RWPE2 (cell line): ENCODE measurements at places on chromosomes 13 and 19.

DNA sequence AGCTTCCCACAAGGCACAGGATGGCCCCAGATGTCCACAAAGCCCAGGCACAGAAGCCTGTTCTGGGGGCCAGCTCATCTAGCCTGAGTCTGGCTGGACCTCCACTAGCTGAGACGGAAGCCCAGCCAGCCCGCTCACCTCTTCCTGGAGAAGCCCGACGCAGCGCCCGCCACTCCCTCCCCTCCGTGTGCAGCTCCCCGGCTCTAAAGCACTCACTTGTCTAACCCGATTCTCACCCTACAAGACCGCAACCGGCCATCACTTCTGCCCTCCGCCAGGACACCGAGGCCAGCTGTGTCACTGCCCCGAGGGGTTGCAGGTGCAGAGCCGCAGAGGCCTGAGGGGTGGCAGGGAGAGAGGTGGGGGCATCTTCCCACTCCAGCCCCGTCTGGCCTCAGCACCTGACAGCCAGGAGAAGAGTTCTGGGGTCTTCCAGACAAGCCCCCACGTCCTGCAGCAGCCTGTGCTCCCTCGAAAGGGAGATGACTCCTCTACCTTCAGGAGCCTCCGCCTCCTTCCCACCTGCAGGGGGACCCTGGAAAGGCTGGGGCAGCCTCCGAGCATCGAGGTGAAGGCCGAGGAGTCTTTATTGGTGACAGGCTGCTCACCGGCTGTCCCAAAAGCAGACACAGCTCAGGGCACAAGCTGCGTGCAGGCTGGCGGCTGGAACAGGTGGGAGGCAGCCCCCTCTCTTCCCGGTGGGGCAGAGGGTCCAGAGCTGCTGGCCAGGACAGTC, 5.9 kb upstream of the DIRAS1 start:
- DNase-seq: no peak

DNA sequence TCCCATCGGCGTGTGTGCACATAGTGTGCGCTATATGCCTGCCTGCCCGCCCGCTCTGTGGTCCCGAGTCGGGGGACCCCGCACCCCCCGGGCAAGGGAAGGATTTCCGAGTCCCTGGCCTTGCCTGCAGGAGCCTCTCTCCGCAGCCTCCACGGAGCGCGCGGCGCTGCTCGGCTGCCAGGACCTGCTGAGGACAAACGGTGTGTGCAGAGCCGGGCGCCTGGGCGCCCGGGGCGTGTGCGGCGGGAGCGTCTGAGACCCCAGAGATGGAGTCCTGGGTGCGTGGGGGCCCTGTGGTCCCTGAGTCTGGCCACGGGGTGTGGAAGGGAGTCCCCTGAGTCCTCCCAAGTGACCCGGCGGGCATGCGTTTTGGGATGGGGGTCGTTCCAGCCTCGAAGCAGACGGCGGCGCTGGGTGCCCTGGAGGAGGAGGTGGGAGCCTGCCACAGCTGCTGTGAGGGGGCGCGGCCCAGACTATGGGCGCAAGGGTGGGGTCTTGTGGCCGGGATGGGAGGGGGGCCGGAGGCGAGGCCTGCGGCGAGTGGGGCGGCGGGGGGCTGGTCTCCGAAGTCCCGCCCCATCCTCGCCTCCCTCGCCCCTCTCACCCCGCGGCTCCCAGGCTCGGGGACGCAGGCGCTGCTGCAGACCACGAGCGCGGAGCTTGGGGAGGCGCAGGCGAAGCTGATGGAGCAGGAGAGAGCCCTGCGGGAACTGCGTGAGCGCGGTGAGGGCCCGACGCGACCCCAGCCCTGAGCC, 25.3 kb downstream of the CLEC4M start:
- DNase-seq: no peak

DNA sequence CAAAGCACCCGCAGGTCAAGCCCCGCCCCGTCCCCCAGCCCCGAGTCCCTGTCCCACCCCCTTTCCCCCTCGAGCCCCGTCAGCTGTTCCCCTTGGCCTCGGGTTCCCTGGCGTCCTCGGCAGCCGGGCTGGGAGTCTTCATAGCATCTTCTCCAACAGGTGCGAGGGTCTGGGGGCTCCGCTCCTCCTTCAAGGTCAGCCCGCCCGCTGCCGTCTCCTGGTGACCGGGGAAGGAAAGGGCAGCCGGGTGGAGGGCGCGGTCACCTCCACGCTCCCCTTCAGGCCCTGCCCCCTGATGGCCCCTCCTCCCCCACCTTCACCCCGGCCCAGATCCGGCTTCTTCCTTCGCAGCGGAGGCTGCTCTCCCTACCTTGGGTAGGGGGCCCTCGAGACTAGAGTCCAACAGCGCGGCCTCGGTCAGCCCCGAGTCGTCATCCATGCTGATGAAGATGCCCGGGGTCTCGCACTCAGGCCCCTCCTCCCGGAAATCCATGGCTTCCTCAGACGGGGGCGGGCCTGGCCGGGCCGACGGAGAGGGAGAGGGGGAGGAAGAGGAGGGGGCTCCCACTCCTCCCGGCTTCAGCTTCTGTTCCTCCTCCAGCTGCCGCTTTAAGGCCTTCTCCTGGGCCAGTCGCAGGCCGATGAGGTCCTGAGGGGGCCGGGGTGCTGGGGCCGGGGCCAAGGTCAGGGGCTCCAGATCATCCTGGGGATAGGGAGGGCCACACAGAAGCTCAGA, 541 bp upstream of the RSPH6A start:
- no peak for DNase-seq

- DNase-seq: no peak
Observed at GRCh38 chr13:21800837-21801616, 130.2 kb downstream of the FGF9 start.

DNA sequence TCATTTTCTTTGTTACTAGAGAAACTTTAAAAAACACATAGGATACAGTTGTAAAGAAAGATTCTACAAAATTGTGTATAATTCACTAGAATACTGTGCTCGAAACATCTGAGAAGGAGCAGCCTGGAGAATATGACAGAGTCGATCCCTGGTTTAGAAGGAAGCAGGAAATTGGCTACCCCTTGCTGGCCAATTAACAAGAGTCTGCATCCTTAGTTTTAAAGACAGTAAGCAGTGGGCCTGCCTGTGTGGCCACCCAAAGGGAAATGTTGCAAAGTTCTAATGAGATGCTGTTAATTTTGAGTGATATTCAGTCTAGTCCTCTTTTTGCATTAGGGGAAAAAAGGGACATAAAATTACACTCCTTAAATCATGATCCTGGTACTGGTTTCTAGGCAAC, 988.6 kb downstream of the PCDH17 start:
- no peak for DNase-seq

GRCh38 chr13:82766732-82767321, 1115.4 kb downstream of the SLITRK1 start:
- no peak for DNase-seq

DNA sequence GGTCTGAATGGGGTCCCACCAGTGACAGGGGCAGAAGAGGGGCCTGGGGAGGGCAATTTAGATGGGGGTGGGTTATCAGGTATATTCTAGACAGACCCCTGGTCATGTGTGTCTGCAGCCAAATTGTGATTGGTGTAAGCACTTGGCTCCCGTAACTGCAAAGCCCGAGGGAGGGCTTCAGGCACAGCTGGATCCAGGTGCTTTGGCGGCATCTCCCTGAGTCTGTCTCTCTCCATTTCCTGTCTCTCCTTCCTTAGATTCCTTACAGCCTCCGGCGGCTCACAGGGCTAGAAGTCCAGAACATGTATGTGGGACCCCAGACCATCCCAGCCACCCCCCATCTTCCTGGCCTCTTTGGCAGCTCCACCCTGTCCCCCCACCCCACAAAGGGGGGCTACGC, 31.4 kb downstream of the DHX34 start:
- no peak for DNase-seq

GRCh38 chr13:43432958-43433357, 353.8 kb downstream of the ENOX1 start:
- no peak for DNase-seq

DNA sequence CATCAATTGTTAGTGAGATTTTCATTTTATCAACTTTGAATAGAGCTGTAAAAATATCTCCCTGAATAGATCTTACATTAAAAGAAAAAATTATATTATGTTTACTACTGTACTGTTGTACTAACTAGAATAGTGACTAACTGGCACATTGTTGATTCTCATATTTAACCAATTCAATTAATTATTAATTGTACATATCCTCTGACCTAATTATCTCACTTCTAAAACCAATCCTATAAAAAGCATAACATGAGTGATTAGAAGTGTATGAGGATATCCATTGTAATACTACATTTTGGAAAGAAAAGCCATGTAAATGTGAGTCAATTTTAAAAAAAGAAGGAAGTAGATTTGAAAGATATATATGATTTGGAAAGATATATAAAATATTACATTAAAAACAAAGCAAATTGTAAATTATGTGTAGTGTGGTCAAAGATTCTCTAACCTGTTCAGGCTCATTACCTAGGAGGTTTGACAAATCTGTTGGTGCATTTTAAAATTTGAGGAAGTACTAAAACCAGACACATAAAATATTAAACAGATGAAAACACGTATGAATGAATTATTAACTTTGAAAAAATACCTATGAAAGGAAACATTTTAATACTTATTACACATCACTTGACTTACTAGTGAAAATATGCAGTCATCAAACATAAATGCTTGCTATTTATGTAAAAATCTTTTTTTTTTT, 829.8 kb upstream of the SLC10A2 start:
- DNase-seq: no peak

GRCh38 chr13:74623761-74624160, 489.6 kb upstream of the KLF12 start:
- DNase-seq: no peak

- DNase-seq: no peak
Observed at GRCh38 chr19:16113727-16114126, 2.0 kb downstream of the RAB8A start.

GRCh38 chr19:40252395-40252794, 25.9 kb upstream of the CCNP start:
- no peak for DNase-seq

GRCh38 chr13:29702912-29703351, 107.4 kb upstream of the SLC7A1 start:
- DNase-seq: peak; percentile 76

GRCh38 chr13:57858376-57858775, 226.8 kb downstream of the PCDH17 start:
- no peak for DNase-seq

DNA sequence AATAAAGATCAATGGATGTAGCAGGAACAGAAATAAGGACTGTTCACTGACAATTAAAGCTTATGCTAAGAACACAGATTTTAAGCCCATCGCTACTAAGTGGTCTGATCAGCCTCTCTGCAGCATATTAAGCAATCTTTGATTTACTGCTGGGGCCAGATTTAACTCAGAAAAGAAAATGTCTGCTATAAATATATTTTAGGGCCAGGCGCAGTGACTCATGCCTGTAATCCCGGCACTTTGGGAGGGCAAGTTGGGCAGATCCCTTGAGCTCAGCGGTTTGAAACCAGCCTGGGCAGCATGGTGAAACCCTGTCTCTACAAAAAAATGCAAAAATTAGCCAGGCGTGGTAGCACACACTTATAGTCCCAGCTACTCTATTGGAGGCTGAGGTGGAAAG, 43.0 kb downstream of the METTL21C start:
- no peak for DNase-seq

DNA sequence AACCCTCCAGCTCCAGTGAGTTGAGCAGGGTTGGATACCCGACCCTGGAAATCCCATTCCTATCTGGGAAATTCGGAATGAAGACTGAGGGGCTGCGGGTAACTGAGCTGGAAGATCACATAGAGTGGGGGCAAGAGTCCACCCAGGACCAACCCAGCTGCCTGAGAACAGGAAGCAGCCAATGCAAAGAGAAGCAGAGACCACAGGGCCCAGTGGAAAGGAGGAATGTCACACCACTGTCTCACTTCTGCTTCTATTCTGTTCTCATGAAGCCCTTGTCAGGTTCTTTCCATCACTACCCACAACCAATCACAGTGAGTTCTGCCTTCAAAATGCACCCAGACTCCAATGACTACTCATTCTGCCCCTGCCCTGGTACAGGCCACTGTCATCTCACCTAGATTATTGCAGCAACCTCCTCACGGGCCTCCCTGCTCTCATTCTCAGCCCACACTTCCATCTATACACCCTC, 15.3 kb downstream of the DYRK1B start:
- peak; percentile 6 for DNase-seq

GRCh38 chr19:38417146-38417543, 8.9 kb downstream of the RASGRP4 start:
- no peak for DNase-seq

DNA sequence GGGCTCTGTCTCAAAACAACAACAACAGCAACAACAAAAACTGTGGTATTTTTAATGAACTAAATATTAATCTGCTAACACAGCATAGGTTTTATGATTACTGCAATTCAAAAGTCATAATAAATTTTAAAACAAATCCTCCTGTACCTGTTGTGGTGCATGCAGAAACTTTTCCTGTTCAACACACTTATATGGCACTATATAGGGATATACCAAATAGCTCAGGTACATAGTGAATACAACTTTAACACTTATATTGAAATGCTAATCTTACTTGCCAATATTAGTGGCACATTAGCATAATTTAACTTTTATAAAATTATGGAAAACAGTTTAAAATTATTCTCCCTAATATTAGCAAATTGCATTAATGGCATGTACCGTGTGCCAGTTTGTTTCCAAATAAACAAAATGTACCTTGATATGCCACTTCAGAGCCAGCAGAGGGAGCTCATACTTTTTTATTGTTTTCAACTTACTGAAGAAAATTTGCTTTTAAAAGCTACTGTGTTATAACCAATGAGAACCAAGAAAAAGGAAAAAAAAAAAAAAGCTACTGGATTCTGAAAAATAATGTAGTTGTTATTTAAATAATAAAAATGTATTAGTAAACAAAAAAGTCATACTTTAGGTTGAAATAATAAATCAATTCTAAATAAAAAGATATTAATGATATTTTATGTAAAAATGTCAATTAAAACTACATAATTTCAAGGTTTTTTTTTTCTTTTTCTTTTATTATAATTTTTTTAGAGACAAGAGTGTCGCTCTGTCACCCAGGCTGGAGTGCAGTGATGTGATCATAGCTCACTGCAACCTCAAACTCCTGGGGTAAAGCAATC, 18.0 kb upstream of the RBM26 start:
- no peak for DNase-seq

DNA sequence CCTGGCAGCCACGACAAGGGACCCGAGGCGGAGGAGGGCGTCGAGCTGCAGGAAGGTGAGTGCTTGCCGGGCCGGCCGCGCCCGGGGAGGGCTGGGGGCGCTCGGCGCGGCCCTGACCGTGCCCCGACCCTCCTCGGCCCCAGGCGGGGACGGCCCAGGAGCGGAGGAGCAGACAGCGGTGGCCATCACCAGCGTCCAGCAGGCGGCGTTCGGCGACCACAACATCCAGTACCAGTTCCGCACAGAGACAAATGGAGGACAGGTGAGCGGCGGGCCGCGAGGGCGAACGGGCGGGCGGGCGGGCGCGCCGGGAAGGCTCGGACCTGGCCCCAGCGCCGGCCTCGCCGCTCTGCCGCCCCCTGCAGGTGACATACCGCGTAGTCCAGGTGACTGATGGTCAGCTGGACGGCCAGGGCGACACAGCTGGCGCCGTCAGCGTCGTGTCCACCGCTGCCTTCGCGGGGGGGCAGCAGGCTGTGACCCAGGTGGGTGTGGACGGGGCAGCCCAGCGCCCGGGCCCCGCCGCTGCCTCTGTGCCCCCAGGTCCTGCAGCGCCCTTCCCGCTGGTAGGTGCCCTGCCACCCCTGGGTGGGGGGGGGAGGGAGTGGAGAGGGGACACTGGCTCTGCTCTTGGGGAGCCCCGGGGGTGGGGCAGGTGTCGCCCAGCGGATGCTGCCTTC, 816 bp downstream of the USF2 start:
- DNase-seq: no peak

GRCh38 chr13:83992566-83993358, 110.5 kb upstream of the SLITRK1 start:
- no peak for DNase-seq

- DNase-seq: no peak
Observed at GRCh38 chr13:47129461-47129860, 232.6 kb upstream of the HTR2A start.
